ENCODE measurements at places on chromosomes 2 and 18.
A peak's percentile ranks its signal among the peaks of the same experiment; 100 is the strongest.

DNA sequence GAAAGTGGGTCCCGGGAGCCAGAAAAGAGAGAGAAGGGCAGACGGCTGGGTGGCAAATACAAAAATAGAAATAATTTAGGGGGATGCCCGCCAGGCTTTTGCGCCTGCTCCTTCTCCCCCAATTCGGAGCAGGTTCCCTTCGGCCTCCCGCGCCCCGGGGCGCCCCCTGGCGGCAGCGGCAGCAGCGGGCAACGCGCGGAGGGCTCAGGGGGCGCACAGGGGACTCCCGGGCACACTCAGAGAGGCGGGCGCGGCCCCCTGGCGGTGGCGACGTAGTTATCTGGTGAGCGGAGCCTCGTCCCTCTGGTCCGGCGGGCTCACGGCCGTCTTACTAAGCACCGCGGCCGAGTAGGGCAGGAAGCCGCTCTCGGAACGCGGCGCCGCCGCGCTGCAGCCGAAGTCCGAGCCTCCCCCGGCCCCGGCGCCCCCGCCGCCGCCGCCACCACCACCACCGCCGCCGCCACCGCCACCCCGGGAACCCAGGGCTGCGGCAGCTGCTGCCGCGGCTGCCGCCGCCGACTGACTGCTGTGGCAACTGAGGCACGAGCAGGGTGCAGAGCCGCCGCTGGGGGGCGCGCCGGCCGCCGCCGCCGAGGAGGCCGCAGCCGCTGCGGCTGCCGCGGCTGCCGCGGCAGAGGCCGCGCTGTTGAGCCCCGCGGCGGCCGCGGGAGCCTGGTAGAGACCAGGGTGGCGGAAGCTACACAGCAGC is 3.8 kb downstream of the EVX2 start:
- DNase-seq: no peak

- no peak for DNase-seq
These were observed 204.1 kb downstream of the CELF4 start for GRCh38 chr18:37361335-37362157.

GRCh38 chr2:98572676-98573075 is 35.6 kb downstream of the COA5 start:
- no peak for DNase-seq

- DNase-seq: no peak
These were observed 96.9 kb upstream of the ZNF397 start for GRCh38 chr18:35143622-35144596.

- DNase-seq: peak; percentile 65
These were observed 15.8 kb upstream of the SELENOI start for GRCh38 chr2:26330114-26330549.

DNA sequence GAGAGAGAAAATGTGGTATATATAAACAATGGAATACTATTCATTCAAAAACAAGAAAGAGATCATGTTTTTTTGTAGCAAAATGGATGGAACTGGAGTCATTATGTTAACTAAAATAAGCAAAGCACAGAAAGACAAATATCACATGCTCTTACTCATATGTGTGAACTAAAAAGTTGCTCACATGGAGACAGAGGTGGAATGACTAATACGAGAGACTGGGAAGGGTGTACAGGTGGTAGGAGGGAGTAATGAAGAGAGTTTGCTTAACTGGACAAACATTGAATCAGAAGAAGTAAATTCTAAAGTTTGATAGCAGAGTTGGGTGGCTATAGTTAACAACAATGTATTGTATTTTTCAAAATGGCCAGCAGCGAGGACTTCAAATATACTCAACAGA is 1080.7 kb upstream of the CHAC2 start:
- DNase-seq: no peak

GRCh38 chr2:134728163-134728562 is 9.4 kb upstream of the TMEM163 start:
- no peak for DNase-seq

DNA sequence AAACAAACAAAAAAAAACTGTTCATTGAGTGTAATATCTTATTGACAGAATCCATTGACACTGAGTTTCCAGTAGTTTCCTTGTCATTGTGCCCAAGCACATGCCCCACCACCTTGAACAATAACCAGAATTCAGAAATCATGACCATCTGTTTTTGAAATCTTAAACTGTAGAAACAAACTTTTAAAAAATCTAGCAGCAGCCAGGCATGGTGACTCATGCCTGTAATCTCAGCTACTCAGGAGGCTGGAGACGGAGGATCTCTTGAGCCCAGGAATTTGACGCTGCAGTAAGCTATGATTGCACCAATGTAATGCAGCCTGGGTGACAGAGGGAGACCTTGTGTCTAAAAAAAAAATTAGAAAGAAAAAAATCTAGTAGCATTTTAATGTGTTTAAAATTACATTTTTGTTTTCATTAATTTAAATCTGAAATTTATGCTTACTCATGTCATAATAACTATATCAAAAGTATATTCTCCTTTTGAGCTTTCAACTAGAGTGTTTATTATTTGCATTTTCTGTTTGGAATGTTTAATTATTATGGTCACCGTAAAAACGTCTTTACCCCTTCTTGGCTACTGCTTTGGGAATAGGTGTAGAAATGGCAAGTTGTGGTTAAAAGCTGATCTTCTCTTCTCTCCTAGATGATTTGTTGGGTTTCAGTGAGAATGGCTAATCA is 25.2 kb upstream of the STON1 start:
- DNase-seq: no peak

- DNase-seq: no peak
These were observed 46.2 kb downstream of the HPCAL1 start for GRCh38 chr2:10348891-10349290.

DNA sequence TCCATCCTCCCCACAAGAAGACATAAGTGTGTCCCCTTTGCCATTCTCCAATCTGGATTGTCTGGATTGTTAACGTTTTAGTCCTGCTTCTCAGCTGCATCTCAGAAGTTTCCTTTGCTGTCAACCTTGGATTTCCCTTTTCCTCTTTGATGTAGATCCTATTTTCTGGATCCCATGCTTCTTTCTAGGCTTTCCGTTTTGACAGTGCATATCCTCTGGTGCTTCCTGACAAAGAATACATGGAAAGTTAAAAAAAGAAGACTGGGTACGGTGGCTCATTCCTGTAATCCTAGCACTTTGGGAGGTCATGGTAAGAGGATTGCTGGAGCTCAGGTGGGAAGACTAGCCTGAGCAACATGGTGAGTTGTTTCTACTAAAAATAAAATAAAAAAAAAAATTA is 26.8 kb downstream of the ABI2 start:
- DNase-seq: no peak

- DNase-seq: no peak
These were observed 277.3 kb downstream of the LRATD1 start for GRCh38 chr2:14909795-14910194.

DNA sequence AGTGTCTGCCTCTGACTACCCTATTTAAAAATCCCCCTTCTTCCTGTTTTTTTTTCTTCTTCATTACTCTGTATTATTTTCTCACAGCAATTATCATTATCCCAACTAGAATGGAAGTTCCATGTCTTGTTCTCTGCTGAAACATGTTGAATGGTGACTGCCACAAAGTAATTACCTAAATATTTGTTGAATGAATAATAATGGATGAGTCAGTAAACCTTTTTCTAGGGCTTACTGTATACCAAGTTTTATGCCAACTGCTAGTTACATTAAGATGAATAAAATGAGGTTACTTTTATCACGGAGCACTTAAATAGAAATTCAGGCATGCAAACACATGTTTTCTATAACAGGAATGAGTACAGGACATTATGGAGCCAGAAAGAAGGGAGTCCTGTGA is 490.6 kb downstream of the THSD7B start:
- no peak for DNase-seq

DNA sequence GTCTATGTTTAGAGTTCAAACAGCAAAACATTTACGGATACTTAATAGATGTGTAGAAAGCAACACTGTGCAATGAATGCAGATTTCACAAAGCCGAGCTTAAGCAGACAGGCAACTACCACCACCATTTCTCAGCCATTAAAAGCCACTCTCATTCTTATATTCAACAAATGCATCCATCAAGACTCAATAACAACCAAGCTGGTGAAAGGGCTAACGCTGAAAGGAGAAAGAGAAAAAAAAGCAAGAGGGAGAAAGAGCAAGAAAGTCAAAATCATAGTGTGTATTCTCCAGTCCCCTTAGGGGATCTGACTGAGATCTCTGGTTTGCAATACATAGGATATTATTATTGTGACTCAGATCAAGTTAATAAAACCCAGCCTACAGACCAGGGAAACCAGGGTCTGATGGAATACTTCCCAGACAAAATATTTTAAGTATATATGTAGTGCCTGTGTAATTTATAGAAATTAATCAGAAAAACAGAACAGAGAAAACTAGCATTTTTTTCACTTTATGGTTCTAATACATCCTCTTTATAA is 14.1 kb downstream of the SATB2 start:
- DNase-seq: no peak

GRCh38 chr18:31617031-31617717 is 25.5 kb downstream of the TTR start:
- no peak for DNase-seq

- DNase-seq: no peak
These were observed 18.9 kb upstream of the IL1R2 start for GRCh38 chr2:101972621-101973434.

DNA sequence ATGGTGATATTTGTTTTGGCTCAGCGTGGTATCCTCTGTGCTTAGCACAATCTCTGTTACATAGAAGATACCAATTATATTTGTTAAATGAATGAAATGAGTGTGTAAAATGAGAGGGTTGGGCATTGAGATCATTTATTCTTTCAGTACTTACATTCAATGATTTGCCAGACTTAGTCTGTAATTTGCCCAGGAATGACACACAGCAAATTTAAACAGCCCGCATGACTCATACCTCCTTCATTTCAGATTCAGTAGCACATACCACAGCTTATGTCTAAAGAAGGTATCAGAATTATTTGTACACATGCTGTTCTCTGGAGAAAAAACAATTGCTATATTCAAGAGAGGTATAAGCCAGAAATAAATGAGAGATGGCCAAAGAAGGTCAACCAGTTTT is 37.0 kb downstream of the KLHL14 start:
- no peak for DNase-seq

DNA sequence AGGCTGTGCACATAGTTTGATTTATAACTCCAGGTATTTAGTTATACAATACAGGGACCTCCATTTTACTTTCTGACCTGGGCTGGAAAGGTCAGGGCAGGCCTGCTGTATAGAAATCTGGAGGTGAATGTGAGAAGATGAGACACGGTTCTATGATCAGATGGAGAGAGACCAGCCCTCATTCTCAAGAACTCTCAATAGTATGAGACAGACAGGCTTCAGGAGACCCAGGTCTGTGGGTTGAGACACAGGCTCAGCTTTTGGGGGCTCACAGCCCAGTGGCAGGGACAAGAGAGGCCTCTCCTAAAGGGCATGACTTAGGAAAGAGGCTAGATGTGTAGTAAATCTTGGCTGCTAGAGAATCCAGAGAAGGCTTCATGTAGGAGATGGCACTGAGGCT is 719 bp upstream of the ATP6V1B1 start:
- DNase-seq: no peak

GRCh38 chr18:6874315-6874714 is 144.8 kb downstream of the ARHGAP28 start:
- DNase-seq: no peak

DNA sequence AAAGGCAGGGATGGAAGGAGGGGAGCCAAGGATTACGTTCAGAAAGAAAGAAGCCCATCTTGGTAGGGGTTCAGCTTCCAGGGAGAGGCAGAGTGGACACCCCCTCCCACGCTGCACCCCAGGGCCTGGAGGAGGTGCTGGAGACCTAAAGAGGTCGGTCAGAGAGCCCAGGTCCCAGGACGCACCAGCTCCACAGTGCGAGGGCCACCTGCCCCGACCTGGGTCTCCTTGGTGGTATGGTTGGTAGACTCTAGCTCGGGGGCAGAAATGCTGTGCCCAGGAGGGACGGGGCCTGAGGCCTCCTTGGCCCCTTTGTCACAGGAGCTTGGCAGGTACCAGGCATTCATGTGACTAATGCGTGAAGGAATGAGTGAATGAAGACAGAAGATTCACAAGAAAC is 87.1 kb upstream of the RAB6C start:
- DNase-seq: no peak

GRCh38 chr2:84965827-84966226 is 5.1 kb upstream of the KCMF1 start:
- DNase-seq: no peak

- DNase-seq: no peak
These were observed 475.8 kb downstream of the PLCL1 start for GRCh38 chr2:198280145-198280544.

DNA sequence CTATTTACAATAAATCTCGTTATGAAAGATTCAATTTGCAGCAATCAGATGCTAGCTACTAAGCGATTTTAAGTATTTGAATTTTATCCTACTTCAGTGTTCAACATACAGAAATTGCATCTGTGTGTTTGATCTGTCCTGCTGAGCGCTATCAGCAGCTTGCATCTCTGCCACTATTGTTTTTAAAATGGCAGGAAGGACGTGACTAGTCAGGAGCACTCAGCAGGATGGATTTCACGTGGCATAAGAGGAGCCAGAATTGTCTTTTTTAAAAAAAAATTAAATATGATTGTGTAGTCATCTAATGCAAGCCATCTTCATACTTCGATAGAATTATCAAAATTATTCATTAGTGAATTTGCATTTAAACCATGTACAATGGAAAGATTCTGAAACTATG is 2.8 kb upstream of the KLHL14 start:
- no peak for DNase-seq

DNA sequence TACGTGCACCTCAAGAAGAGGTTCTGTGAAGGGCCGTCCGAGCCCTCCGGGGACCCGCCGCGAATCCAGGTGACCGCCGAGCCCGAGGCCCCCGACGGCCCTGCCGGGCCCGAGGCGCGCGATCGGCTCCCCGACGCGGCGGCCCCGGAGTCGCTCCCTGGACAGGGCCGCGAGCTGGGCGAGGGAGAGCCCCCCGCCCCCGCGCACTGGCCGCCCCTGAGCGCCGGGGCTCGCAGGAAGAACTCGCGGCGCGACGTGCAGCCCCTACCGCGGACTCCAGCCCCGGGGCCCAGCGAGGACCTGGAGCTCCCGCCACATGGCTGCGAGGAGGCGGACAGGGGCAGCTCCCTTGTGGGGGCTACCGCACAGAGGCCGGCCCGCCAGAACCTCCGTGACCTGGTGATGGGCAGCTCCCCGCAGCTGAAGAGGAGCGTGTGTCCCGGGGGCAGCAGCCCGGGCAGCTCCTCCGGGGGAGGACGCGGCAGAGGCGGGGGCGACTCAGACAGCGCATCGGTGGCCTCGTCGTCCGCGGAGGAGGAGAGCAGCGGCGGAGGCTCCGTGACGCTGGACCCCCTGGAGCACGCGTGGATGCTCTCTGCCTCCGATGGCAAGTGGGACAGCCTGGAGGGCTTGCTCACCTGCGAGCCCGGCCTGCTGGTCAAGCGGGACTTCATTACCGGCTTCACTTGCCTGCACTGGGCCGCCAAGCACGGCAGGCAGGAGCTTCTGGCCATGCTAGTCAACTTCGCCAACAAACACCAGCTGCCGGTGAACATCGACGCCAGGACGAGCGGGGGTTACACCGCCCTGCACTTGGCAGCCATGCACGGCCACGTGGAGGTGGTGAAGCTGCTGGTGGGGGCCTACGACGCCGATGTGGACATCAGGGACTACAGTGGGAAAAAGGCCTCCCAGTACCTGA is 812 bp downstream of the SOWAHC start:
- no peak for DNase-seq
